ENCODE measurements at places on chromosomes 3 and 15.
A peak's percentile ranks its signal among the peaks of the same experiment; 100 is the strongest.

DNA sequence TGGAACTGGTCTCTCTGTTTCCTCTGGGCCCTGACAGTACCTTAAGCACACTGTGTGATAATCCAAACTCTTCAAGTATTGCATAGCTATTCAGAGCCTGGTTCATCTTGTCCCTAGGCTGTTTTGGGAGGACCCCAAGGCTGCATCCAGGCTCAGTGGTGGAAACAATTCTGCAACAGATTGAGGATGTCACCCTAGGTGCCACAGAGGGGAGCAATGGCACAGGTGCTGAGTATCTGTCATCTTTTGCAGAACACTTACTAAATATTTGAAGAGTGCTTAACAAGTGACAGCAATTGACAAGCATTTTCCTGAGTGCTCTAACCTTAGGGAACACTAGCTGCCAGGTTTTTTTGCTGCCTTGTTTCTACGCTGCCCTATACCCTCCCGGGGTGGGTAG is 27.8 kb downstream of the STARD5 start:
- no peak for DNase-seq

GRCh38 chr15:60002528-60003218 is 1.4 kb upstream of the FOXB1 start:
- DNase-seq, result no peak

DNA sequence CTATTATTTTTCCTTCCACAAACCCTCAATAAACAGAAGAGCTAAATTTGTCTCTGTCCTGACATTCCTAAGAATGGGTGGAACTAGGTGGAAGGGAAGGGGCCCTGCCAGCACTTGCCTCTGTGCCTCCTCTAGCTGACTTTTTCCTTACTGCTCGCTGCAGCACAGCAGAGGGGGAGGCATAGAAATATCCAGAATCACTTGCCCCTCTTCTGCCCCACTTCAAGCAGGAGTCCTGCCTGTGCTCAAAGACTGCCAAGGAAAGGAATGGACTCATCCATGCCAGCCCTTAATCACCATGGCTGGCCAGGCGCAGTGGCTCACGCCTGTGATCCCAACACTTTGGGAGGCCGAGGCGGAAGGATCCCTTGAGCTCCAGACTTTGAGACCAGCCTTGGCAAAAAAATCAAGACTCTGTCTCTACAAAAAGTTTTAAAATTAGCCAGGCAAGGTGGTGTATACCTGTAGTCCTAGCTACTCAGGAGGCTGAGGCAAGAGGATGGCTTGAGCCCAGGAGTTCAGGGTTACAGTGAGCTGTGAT is 51.8 kb downstream of the ADCY5 start:
- DNase-seq, result no peak

DNA sequence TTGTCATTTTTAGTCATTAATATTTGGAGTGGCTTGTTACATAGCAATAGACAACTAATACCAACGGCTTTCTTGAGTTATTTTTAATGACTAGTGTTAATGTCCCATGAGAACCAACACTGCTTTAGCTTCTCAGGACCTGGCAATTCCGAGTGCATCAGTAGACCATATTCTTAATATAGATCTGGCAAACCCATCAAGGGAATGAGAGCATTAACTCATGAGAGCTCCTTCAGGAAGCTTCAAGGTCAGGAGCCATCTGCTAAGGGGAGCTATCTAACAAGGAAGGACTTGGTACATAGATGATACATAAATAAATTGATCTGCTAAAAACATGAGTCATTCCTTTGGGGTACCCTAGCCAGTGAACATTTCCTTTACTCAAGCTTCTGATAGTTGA is 122.6 kb upstream of the EPHA3 start:
- DNase-seq, result no peak

DNA sequence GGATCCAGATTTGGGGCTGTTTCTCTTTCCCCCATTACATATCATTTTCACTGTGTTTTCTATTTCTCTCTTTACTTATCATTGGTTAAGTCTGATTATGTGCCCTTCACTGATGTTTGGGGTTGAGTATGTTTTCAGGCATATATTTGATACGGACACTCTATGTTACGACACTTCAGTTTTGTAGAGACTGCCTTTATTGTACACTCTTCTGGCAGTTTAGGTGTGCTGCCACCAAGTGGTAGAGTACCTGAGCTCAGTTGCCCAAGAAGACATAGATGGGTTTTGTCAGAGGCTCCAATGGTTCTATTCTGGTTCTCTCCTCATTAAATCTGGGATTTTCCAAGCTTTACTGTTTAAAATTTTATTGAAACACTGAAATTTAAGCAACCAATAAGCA is 255.0 kb upstream of the ROPN1 start:
- DNase-seq, result no peak

DNA sequence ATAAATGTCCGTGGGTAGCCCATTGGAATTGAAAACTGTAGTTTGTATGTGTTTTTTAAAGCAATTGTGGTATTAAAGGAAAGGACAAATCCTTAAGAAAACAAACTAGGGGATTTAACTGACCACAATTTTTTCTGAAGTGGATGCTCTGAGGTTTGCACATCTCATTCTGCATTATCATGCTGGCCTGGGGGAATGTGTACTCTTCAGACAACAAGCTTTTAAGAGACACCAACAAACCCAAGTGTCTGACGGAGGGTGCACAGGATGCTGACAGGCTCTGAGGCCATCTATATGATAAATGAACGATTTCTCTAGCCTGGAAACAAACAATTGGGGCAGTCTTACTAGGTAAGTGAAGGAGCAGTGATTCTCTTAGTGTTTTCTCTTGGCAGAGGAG is 9.1 kb downstream of the LINS1 start:
- no peak for DNase-seq

- DNase-seq, result no peak
These were observed 218.8 kb downstream of the UBE2E2 start for GRCh38 chr3:23421811-23422516.

GRCh38 chr3:24641628-24642027 is 147.0 kb upstream of the THRB start:
- no peak for DNase-seq

DNA sequence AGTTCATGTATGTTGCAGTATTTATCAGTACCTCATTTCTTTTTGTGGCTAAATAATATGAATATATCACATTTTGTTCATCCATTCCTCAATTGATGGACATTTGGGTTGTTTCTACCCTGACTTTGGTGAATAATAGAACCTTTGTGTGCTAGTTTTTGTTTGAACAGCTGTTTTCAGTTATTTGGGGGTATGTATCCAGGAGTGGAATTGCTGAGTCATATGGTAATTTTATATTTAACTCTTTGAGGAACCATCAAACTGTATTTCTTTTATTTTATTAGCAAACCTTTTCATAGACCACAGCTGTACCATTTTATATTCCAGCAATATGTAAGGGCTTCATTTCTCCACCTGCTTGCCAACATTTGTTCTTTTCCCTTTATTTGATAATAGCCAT is 38.4 kb upstream of the RBM5 start:
- DNase-seq, result no peak

DNA sequence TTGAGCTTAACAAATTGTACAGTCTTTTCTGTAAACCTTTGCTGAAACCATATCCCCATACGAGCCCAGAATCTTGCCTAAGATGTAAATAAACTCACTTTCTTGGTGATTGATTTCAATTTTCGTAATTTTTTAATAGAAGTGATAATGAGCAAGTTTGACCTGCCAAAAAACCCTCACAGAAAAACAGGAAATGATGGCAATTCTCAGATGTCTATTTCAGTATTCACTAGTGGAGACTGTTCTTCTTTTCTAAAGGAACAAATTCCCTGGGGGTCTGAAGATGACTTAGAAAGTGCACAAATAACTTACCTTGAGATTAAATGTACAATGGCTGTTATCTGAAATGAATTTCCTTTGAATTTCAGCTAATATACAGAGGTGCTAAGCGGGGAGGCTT is 116.5 kb upstream of the CMC1 start:
- no peak for DNase-seq

GRCh38 chr15:43100971-43101370 is 4.9 kb downstream of the UBR1 start:
- DNase-seq, result no peak

GRCh38 chr15:84969257-84969656 is 12.4 kb upstream of the PDE8A start:
- no peak for DNase-seq

DNA sequence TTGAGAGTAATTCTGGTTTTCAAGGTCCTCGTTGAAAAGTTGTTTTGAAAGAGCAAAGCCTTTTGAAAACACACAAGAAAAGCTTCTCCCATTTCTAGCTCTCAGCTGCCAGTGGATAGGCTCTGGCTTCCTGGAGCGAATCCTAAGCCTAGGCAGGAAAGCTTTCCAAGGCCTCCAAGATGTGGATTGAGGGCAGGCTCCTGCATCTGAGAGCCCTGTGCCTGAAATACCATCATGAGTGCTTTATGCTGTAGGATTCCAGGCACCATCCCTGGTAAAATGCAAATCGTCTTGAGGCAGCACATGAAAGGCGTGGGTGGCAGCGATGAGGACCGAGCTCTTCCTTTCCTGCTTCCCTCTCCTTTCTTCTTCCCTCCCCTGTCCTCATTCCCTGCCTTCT is 60.7 kb upstream of the CORO2B start:
- no peak for DNase-seq

- DNase-seq, result no peak
These were observed 42.9 kb downstream of the CCK start for GRCh38 chr3:42222942-42223693.

DNA sequence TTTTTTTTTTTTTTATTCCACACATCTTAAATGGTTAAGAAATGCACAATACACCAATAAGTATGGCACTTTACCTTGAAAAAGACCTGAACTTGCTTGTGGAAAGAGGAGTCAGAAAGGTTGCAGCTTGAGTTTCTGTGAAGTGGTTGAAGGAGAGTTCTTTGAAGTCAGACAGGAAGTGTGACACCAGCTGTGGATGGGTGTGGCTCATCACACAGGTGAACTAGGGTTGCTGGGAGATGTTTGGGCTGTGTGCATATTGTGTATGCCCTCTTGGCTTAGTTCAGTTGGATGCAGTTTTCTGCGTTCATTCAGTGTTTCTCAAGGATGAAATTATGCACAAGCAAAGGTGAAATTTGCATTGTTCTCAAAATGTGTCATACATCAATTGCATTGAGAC is 6.3 kb downstream of the AEN start:
- peak; percentile 49 for DNase-seq

DNA sequence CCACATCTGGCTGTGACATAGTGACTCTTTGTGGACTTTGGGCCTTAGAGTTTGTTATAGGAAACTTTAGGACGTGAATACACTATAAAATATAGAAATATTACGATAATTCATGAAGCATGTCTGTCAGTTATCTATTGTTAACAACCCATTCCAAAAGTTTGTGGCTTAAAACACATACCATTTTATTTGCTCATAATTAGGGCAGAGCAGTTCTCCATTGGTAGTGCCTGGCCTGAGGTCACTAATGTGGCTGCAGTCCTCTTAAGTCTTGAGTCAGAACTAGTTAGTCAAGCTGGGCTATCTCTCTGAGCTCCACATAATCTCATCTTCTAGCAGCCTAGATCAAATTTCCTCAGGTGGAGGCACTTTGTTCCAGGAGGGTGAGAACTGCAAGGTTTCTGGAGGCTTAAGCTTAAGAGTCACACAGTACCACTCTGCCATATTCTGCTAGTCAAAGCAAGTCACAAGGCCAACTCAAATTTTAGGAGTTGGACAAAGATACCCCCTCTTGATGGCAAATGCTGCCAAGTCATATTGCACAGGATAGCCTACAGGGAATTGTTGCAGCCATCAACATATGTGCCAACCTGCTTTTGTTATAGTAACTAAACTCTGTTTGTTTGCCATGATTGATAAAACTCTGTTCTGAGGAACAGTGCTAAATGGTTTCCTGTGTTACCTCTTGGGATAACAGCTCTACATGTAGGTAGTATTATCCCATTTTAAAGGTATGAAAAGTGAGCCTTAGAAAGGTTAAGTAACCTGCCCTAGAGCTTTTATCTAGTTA is 8.7 kb downstream of the ATXN7 start:
- no peak for DNase-seq

DNA sequence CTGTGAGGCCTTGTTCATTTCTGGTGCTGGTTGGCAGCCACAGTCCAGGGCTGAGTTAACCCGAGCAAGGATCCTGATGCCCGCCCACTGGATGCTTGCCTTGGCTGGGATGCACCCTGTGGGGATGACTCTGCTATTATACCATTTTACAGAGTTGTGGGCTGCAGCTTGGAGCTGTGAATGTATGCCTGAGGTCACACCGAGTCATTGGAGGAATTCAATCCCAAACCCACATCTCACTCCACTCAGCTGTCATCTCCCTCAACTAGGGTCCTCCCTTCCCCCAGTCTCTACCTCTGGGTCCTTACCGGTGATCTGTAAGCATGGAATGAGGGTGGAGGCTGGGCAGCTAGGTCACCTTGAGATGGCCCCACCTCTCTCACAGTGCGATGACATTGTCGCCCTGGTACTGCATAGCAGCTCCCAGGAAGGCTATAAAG is 22.1 kb downstream of the MAPKAPK3 start:
- DNase-seq, result no peak

DNA sequence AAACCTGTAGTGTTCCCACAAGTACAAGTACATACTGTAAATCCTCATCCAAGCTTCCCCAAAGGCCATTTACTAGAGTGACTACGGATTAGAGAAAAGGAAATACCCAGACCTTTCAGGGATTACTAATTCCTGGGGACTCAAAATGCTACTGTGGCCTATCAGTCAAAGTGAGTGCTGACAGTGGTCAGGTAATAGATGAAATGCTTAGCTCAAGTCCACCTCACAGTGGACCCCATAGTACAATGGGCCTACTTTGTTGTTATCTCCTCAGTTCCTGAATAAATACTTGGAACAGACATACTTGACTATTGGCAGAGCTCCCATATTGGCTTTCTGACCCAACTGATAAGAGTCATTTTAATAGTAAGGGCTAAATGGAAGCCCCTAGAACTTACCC is 61.6 kb downstream of the MAP4 start:
- DNase-seq, result no peak

GRCh38 chr3:97911459-97911858 is 60.8 kb downstream of the RIOX2 start:
- DNase-seq, result no peak

- DNase-seq, result no peak
These were observed 25.1 kb upstream of the CTDSPL start for GRCh38 chr3:37836589-37836988.

DNA sequence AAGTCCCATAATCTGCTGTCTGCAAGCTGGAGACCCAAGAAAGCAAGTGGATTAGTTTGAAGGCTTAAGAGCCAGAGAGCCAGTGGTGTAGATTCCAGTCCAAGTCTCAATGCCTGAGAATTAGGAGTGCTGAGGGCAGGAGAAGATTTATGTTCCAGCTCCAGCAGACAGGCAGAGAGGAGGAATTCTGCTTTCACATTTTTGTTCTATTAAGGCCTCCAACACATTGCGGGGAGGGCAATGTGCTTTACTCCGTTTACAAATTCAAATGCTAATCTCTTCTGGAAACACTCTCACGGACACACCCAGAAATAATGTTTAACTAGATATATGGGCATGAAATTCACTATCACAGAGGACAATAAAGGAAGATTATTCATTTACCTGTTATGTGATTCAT is 54.0 kb downstream of the DPH6 start:
- no peak for DNase-seq

- no peak for DNase-seq
These were observed 65.9 kb downstream of the GPR176 start for GRCh38 chr15:39854161-39854560.

- no peak for DNase-seq
These were observed 128.3 kb downstream of the GOLIM4 start for GRCh38 chr3:167967257-167968036.
